ENCODE measurements at places on chromosomes 6 and 20.

GRCh38 chr6:159910342-159910741 is 19.6 kb downstream of the MAS1 start:
- DNase-seq, result no peak

DNA sequence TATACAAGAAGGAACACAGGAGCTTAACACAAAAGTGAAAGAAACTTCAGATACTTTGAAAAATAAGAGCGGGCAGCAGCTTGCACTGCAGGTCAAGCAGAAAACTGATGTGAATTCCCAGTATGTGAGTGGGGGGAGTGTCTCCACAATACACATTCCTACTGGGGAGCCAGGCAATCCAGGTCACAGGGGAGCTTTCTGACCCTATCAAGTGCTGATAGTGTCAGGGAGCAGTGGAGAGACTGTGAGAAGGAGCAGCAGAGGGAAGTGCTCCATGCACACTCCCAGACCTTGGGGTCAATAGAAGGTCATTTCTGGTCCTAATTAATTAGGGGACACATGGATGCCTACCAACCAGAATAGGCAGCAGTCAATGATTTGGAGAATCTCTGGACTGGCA is 59.4 kb downstream of the PDSS2 start:
- no peak for DNase-seq

DNA sequence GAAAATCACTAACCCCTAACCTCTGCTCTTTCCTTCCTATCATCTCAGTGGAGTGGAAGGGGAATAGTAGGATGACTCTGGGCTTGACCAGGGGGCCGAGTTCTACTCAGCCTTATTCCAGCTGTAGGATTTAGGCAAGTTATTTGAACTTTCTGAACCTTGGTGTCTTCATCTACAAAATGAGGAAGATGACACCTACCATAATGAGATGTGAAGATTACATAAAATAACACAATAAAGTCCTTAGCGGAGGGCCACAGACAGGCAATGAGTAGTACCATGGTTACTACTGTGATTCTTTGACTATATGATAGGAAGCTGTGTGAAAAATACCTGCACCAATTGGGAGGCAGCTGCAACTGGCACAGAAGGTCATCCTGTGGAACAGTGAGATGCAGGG is 53.6 kb upstream of the PIM1 start:
- no peak for DNase-seq

DNA sequence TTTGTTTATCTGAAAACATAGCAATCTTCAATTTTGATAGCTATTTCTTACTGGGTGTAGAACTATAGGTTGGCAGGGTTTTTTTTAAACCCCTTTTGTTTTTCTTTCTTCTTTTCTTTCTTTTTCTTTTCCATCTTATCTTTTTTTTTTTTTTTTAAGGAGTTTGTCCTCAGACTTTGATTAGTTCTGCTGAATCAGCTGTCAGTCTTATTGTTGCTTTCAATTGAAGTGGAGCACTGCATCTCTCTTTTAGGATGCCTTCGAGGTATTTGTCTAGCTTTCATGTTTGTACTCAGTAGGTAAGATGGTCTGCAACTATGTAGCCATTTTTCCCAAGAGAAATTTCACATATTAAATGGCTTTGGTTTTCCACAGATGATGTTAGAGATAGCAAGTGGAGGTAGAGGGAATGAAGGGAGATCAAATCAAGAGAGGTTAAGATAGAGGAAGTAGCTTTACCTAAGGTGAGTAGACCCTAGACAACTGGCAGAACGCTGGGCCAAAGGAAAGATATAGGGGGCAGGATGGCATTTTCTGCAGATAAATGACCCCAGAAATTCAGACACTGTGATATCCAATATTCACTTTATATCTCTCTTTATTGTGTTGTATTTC is 137.1 kb downstream of the BCAS1 start:
- no peak for DNase-seq

GRCh38 chr6:16783509-16783908 is 22.2 kb upstream of the ATXN1 start:
- no peak for DNase-seq

GRCh38 chr6:71385111-71385822 is 96.7 kb downstream of the OGFRL1 start:
- no peak for DNase-seq

GRCh38 chr6:128932061-128932460 is 49.1 kb downstream of the LAMA2 start:
- DNase-seq, result no peak

DNA sequence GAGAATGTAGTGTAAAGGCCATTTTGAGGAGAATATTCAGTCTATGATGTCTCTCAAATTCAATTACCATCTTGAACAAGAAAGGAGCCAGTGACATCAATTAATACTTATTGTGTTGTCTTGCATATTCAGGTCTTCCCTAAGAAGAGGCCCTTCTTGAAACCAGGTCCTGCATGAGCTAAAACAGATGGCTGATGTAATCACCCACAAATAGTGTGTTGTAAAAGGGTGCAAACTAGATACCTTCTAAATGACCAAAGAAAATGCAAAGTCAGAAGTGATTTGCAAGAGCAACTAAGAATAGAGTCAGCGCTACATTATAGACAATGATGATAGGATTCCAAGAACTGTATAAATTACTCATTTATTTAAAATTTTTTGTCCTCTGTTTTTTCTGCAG is 97.0 kb downstream of the BTBD3 start:
- DNase-seq, result no peak

All from HepG2 (cell line).